ENCODE measurements at places on chromosomes 7 and 10.
A peak's percentile ranks its signal among the peaks of the same experiment; 100 is the strongest.

- no peak for DNase-seq
Measured at GRCh38 chr10:124626759-124627380, 117.3 kb downstream of the FAM53B start.

DNA sequence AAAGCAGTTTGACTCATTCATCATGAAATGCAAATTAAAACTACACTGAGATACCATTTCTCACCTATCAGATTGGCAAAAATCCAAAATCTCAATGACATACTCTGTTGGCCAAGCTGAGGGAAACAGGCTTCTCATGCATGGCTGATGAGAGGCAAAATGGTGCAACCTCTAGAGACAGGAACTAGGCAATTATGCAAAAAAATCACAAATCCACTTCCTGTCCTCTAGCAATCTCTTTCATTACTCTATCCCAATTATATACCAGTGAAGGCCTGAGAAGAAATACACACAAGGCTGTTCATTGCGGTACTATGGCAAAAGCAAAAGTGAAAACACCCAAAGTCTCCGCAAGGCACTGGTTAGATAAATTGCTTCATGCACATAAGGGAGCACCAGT lies 25.9 kb upstream of the PTPRN2 start:
- DNase-seq: no peak

DNA sequence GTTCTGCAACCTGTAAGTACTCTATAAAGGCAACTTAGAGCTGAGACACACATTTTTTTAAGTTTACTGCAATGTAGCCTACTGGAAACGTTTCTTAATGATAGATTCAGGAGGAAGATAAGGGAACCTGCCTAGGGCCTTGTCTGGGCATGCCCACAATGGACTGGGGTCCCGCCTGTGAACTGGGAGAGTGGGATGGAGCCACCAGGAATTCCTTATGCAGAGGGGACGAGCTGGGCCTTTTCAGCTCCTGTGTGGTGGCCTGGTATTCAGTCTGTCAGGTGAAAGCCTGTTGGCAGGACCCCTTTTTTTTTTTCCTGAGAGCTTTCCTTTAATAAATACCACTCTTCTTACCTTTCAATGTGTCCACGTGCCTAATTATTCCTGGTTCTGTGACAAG lies 384.4 kb upstream of the ZWINT start:
- DNase-seq: no peak

DNA sequence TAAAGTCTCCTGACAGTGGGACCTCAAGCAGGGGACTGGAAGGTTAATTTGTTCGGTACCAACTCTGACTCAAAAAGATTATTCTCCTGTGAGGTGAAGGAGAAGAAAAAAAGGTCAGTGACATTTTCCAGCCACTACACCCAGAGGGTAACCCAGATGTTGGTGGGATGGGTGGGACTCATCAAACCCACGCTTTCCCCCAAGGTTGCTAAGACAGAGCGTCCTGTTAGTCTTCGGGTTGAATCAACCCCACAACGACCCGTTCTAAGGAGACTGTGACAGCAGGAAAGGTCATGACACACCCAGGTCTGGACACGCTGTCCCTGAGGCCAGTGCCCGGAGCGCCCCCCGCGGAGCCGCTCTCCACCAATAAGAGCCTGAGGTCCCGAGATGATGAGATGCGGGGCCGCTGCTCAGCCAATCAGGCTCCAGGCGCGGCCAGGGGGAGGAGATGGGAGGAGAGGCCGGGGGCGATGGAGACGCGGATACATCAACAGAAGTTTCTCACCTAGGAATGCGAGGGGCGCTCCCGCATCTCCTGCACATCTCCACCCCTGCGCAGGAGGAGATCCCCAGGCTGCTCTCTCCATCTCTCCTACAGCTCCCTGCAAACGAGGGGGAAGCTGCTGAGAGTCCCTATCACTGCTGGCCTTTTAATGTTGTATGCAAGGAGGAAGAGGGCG lies at the start of gene WNT16:
TSS of gene WNT16 (plus strand) at position 493 of the 683 bp plus-strand sequence. CDS start 293 bp downstream, outside the sequence.
- DNase-seq: peak; percentile 60

- no peak for DNase-seq
Measured at GRCh38 chr7:150311711-150312110, 11.4 kb upstream of the LRRC61 start.

GRCh38 chr7:105011141-105011830 lies 2.7 kb upstream of the KMT2E start:
- no peak for DNase-seq

DNA sequence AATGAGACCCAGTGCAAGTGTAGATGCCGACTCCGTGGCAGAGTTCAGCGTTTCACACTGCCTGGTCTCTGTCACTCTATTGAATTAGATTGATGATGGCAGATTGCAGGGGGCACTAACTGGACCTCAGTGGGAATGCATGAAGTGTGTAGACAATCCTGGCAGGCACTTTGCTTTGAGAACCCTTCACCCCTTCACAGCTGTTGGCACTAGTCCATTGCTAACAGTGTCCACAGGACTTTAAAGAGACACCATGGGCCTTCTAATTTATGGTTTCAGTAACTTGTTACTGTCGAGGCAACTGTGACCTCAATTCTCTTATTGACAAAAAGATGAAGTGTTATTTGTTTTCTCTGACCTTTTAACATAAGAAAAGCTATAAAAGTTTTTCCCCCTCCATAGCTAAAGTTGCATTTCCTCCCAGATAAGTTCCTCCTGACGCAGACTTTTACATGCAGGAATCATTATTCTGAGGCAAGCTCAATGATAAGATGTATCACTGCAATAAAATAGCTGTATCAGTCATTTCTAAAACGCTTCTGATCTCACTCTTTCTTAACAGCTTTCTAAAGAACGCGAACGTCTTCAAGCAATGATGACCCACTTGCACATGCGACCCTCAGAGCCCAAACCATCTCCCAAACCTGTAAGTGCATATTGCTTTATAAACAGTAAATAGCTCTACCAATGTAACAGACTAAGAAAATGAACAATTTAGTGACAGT lies 238.9 kb downstream of the FOXP2 start:
- no peak for DNase-seq

DNA sequence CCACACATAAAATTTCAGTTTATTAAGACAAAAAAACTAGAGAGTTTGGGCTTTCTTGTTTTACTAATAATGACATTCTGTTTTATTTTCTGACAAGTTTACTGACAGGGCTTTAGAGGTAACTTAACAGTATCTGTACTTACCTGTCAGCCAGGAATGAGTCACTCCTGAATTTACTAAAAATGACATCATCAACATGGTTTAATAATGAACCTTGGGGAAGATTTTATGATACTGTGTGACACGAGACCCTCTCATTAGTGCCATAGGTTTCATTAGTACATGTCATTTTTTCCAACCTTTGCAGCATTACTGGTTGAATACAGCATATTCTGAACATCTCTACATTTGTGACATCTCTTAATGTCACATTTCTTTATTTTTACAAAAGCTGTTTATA lies 131.1 kb downstream of the KCND2 start:
- DNase-seq: no peak

DNA sequence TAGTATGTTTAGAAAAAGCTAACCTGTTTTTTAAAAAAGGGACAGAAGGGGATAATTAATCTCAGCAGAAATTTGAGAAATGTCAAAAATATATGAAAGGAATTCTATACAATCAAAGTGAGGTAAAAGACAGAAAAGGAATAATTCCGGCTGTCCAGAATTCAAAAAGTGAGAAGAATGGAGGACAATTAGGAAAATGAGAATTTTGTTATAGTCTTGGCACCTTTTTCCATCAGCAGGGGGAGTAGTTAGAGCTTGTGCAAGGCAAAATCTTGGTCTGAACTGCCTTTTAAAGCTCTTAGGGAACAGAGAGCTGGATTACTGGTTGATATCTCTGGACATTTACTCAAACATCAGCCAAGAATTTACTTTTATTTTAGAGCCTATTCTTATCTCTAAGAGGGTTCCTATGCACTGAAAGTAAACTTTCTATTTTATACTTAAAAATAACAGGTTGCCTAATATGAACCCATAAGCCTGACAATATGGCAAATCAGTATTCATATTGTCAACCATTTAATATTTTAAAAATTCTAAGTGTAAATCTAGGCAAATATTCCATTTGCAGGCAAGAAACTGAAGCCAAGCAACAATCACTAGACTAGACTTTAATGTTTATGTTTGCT lies 185.6 kb downstream of the ANK3 start:
- DNase-seq: no peak

DNA sequence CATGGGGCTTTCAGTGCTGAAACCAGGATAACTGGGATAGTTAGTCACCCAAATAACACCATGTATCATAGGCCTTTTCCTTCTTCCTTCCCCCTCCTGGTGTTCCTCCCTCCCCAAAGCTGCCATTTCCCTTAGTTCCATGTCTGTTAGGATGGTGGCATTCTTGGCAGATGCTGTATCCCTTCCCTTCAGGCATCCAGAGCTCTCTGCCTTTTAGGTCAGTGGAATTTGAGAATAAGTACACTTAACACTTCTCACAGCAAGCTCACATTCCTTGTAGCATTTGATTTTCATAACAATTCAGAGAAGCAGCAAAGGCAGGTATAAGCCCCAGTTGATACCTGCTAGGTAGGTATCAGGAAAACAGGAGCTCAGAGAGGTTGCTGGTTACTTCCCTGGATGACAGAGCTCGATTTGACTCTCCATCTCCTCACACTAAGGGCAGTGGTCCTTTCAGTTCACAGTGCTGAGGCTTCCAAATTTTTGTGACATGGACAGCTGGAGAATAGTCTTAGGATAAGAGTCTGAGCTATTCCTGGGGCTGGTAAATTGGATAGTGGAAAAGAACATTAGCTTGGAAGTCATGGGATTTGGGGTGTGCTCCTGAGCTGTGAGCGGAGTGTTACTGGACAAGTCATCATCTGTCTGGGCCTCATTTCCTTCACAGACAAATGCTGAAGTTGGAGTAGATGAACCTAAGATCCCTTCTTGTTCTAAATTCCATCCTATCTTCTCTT lies 108.7 kb upstream of the RHOBTB1 start:
- no peak for DNase-seq

- no peak for DNase-seq
Measured at GRCh38 chr7:55120501-55121198, 101.8 kb downstream of the EGFR start.
